ENCODE measurements at places on chromosomes 12 and 14.

DNA sequence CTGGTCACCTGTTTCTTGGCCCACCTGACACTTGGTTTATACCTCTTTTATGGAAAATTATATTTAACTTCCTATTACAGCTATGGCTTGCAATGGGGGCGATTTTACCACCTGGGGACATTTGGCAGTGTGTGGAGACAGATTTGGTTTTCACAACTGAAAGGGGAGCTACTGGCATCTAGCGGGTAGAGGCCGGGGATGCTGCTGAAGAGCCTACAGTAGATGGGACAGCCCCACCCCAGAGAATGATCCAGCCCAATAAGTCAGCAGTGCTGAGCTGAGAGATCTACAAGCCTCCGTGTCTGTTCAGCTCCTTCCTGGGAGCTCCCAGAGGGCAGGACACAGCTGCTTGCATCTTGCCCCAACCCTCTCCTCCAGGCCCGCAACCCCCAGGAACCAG lies 302.8 kb downstream of the CACNA1C start:
- DNase-seq = no peak

DNA sequence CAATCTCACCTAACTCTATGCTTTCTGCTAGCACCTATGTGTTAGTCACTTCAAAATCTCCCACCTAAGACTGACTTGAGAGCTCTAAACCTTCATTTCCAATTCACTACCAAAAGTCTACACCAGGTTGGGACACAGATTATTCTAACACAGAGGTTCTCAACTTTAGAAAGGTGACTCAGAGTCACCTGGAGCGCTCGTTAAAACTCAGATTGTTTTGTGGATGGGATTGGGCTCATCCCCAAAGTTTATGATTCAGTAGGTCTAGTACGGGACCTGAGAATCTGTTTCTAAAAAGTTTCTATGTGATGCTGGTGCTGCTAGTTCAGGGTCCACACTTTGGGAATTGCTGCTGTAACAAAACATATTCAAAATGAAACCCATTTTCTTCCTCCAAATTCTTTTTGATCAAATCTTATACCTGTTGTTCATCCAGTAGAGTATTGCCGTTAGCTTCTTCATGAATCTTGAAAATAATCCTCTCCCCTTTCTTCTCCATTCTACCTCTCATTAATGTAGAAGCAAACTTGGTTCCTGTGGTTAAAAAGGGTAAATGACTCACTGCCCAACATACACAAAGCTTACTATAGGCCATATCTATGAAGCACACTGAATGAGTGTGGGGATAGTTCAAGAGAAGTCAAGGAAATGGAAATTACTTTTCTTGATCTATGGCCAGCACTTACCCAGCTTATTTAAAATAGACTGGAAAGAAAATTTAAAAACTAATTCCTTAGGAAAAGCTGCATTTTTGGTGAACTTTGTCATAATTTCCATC lies 206.7 kb downstream of the KIF21A start:
- no peak for DNase-seq

DNA sequence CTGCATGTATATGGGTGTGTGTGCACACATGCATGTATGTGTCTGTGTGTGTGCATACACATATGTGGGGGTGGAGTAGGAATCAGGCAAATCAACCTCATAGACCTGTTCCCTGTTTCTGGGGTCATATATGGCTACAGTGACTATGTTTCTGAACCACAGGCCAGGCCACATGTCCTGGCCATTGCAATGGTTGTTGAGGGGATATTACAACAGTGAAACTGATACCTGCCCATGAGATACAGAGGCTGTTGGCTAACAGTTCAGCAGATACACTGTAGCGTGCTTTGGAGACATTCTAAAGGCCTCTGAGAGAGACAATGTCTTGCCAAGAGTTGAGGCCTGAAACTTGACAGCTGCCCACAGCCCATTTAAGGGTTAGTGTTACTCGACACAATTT lies 47.3 kb upstream of the FOS start:
- no peak for DNase-seq

DNA sequence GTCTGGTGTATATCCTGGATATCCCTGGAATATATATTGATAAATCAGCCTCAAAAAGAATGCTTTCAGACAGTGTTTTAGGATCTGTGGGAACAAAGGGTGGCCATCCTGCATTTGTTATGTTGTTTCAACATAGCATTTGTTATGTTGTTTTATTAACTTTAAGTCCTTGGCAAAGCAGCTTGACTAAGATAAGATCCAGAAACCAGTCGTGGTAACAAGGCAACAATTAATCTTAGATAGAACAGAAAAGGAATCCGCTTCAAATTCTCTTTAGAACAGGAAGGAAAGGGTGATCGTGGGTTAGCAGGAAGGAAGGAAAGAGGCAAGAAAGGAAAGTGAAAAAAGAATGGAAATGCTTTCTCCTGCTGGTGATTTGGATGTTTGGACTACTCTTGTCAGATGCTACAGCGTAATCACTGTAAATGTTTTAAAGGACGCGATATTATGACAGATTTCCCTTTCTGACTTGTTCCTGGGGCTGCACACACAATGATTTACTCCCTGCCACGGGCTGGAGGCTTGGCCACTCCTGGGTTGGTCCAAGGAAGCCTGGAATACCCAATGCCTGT lies 443.3 kb downstream of the DPF3 start:
- no peak for DNase-seq

GRCh38 chr12:67754933-67755697 lies 106.6 kb downstream of the DYRK2 start:
- no peak for DNase-seq

- DNase-seq = no peak
Measured at GRCh38 chr14:45185100-45185814, 49.5 kb downstream of the FANCM start.

- no peak for DNase-seq
Measured at GRCh38 chr12:4745249-4745648, 25.0 kb downstream of the GALNT8 start.

DNA sequence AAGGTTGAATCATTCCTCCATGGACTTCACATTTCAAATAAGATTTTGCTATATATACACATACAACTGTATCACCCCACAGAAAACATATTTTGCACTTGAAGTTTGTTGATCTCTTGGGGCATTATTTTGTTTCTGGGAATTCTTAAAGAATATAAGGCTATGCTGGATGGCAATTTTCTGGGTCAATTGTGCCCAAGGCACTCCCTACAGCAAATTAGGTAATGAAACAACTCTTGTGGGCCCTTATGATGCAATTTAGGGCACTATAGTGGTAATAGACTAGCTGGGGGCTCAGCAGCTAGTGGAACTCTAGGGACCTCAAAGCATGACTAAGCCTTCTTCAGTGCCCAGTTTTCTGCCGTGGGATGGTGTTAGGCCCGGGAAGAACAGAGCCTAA lies 444.4 kb downstream of the NRXN3 start:
- no peak for DNase-seq

- no peak for DNase-seq
Measured at GRCh38 chr12:68455691-68456345, 123.7 kb upstream of the MDM1 start.

- DNase-seq = no peak
Measured at GRCh38 chr12:27085654-27086053, 3.3 kb upstream of the C12orf71 start.

DNA sequence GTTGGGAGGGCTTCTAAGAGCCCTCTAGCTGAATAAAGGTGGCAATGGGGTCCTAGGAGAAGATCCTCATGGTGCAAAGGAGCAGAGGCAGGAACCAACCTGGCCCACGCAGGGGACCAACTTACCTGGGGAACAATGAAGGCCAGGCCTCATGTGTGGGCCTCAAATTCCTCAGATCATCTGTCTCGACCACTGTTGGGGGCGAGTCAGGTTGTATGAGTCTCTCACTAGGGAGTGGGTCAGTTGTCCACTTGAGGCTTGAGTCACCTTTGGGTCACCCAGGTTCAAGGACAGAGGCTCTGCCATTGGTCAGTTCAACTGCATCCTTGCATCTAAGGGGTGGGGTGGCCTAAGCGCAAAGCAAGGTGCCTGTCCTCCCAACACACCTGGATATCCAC lies 43.7 kb upstream of the BDKRB2 start:
- no peak for DNase-seq

GRCh38 chr12:100716945-100717732 lies 77.4 kb upstream of the ANO4 start:
- DNase-seq = no peak

- DNase-seq = no peak
Measured at GRCh38 chr12:20210621-20211215, 157.6 kb upstream of the PDE3A start.

DNA sequence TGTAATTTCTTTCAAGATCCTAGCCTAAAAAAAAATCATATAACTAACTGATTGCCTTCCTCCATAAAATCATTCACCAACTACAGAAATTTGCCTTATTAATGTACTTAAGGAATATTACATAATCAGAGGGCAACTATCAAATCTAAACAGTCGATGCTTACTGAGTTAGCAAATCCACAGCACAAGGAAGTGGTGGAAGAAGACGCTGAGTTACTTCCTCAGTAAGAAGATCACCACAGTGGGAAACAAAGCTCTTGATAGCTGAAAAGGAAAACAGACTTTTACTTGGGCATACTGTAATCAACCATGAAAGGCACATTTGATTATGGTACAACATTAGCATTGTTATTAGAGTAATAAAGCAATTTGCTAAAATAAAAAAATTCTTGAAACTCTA lies 48.7 kb downstream of the HEATR5A start:
- DNase-seq = no peak

DNA sequence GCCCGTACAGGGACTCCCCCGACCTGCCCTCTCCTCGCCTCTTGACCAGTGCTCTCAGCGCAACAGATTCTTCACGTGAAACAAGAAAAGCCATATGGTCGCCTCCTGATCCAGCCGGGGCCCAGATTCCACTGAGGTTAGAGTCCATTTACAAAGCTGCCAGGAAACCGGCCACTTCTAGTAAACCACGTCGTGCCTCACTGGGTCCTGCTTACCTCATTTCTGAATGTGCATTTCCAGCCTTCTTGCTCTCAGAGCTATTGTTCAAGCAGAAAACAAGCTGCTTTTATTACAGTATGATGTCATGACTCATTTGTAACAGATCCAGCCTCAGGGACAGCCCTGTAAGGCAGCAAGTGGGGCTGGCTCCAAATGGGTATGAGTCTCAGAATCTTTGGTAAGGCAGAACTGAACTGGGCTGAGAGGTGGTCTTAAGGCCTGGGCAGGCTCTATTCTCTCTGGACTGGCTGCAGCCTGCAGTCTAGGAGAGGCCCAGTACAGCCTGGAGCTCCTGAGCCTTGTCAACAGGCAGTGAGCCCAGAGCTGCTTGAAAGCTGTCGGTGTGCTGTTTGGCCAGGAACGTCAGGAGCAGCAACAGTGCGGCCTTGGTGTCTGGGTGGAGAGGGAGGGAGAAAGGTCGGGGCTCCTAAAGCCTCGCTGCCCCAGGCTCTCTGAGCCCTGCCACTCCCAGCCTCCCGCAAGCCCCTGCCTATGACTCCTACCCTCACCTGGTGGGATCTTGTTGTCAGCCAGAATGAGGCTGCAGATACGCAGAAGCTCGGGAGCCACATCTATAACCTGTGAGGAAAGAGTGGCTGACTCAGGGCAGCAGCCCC lies 8.3 kb downstream of the REC8 start:
- DNase-seq = peak; percentile 82

DNA sequence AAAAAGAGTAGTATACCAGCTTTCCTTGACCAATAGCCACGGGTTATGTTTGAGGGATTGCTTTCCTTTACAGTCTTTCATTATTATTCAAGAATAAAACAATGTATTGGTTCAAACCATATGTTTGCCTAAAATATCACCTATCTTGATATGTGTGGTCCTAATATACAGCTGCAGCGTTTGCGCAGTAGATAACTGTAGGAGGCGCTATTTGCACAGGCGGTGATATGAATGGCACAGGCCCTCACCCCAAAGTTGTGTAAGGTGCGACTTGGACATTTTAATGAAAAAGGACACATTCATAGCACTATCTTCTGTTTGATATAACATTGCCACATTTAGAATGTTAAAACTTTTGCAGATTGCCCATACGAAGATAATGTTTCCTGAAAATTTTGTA lies 298.4 kb downstream of the TRHDE start:
- no peak for DNase-seq

- no peak for DNase-seq
Measured at GRCh38 chr12:122126342-122126635, 47.7 kb downstream of the IL31 start.

GRCh38 chr12:126676434-126676833 lies 1590.5 kb upstream of the TMEM132C start:
- DNase-seq = peak; percentile 19

DNA sequence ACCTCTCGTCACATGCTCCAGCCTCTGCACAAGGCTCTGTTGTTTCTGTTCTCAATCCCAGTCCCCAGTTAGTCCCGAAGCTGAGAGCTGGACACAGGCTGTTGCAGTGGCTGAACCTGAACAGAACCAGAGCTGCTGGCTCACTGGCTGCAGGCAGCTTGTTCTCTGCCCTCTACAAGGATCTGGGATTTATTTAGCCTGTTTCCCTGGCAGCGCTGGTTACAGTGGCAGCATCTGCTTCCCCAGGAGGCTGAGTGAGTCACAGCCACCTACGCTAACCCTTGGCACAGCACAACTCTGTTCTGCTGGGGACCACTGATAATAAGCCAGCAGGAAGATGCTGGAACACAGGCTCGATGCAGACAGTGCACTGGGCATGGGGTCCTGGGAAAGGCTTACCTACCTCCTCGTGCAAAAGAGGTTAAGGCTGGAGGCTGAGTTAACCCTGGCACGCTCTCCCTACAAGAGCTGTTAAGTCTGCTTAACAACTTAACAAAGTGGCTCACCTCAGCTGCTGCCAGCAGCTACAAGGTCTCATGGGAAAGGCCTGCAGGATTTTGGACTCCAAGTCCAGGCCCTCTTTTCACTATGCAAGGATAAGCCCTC lies 299.6 kb downstream of the PCNX1 start:
- peak; percentile 83 for DNase-seq

Data from Ammon's horn (tissue), 1 donor.